Activated CD8-positive, alpha-beta memory T cell treated with anti-CD3 and anti-CD28 coated beads for 48 hours (primary cell): ENCODE measurements at places on chromosomes 3 and 15.

GRCh38 chr15:71293723-71294122 lies 178.5 kb downstream of the THSD4 start:
- no peak for DNase-seq

- no peak for DNase-seq
Measured at GRCh38 chr3:54878145-54878544, 49.7 kb downstream of the LRTM1 start.

GRCh38 chr3:110318108-110318507 lies 753.5 kb upstream of the NECTIN3 start:
- DNase-seq, result no peak

DNA sequence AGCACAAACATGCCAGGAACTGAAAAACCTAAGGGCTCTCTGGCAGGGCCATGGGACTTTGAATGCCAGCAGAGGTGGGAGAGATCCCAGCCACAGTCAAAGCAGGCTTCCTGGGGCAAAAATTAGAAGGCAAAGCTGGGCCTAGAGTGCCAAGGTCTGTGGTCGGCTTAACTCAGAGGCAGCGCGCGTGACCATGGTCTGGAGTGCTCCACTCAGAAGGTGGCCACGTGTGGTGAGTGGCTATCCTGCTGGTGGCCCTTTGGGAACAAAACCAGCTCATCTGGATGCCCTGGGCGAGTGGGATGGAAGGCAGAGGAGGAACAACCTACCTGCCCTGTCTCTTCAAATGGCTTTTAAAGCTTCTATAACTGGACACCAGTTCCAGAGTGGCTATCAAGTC lies 63.1 kb downstream of the OXNAD1 start:
- DNase-seq, result no peak

- no peak for DNase-seq
Measured at GRCh38 chr3:34207806-34208205, 409.4 kb downstream of the PDCD6IP start.

DNA sequence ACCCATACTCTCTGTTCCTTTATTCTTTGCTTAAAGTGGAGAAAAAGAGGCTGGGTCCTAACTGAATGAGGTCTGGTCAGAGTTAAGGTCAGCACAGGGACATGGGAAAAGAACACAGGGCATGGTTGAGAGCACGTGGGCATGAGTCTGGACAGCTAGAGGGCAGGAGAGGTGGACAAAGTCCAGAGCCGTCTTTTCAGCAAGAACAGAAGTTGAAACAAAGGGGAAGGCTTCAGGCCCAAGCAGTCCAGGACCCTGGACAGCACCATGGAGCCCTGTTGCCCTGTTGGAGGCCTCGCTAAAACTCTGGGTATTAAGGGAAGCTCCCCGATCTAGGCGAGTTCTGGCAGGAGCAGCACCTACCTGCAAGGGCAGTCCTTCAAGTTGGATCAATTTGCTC lies 50.7 kb downstream of the XYLB start:
- no peak for DNase-seq
